ENCODE measurements at places on chromosomes 2 and 18.

GRCh38 chr2:85019121-85019520, 48.2 kb downstream of the KCMF1 start:
- DNase-seq, result no peak

GRCh38 chr2:209321076-209321475, 102.8 kb upstream of the MAP2 start:
- no peak for DNase-seq

DNA sequence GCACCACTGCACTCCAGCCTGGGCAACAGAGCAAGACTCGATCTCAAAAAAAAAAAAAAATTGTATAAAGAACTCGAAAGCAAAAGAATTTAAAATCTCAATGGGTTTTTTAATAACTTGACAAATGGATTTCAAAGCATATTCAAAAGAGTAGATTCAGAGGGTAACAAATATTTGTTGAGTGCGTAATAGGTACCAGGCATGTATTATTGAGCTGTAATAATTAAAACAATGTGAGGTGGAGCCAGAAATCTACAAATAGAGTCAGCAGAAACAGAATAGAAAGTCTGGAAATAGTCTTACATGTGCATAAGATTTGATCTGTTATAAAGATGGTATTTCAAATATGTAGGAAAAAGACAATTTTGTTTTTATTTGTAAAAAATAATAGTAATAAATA, 19.1 kb upstream of the RAB11FIP5 start:
- DNase-seq, result no peak

GRCh38 chr2:10343658-10344057, 41.0 kb downstream of the HPCAL1 start:
- no peak for DNase-seq

DNA sequence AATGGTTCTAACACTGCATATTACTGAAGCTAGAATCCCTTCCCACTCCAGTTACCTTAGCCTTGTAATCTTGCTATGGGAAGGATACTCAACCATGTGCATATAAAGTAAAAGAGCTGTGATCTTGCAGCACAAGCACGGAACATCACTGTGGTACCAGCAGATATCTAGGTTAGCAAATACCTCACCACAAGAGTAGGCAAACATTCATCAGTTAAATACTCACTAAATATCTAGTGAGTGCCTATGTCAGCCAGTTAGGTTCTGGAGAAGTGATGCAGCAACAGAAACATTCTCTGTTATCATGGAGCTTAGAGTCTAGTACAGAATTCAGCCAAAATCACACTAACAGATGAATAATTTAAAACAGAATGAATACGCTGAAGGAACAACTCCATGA, 349.6 kb upstream of the UBE2E3 start:
- DNase-seq, result no peak

DNA sequence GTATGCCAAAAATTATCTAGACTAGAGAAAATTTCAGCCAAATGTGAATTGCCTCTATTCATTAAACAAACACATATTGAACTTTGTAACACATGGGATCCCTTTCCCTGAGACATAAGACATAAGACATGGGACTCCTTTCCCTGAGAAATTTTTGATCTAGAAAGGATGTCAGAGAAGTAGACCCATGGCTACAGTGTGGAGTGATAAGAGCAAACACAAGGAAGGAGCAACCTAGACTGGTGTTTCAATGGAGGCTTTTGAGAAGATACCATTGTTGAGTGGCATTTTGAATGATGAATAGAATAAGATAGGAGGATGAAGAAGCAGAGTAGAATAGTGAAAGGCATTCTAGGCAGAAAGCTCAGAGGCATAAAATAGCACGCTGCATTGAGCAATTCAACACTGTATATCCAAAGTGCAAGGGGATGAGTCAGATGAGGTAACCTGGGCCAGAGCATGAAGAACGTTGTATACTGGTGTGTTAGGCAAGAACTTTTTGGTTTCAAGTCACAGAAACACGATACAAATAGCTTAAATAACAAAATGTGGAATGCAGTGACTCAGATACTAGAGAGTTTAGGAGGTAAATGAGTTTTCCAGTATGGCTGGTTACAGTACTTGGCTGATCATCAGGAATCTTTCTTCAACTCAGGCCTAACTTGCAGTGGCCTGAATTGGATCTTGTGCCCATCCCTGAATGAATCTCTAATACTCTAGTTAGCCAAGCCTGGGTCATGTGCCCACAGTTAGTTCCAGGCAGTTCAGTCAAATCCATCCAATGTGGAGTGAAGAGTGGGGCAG, 129.8 kb upstream of the TANK start:
- peak; percentile 95 for DNase-seq

DNA sequence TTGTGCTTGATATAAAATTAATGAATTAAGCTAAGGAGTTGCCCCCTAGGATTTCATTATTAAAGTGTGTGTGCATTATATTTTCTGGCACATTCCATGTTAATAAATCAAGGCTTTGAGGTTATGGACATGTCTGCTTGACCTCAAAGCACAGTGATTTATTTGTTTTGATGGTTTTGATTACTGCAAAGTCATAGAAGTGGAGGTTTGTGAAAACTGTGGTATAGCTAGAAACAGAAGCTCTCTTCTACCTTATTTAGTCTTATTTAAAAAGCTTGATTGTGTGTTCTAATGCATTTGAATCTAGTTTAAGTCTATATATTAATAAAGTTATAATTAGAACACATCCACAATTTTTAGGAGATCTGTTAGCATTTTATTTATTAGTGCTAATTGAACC, 32.2 kb downstream of the DOK6 start:
- no peak for DNase-seq

- DNase-seq, result no peak
Observed at GRCh38 chr2:29074411-29074810, at the start of gene PCARE. Gene PCARE (minus strand): TSS chr2:29074523. CDS start chr2:29074261, 262 bp downstream.

GRCh38 chr18:12236934-12237832, 17.0 kb upstream of the CIDEA start:
- DNase-seq, result no peak

GRCh38 chr2:239311132-239312040, 89.4 kb downstream of the HDAC4 start:
- DNase-seq, result no peak

- DNase-seq, result no peak
Observed at GRCh38 chr2:67851956-67852824, 210.6 kb downstream of the C1D start.

GRCh38 chr2:18834341-18834740, 245.0 kb upstream of the NT5C1B start:
- DNase-seq, result peak; percentile 71

All from HS-5 (cell line).